ENCODE measurements at places on chromosomes 5 and 9. TPM values are rescaled to one million over a fixed set of nuclear protein-coding genes. Genes with fewer than 3 reads are reported as not detected.

FOXD4L3 gene
- not detected for total RNA-seq

IL17B gene
- not detected for total RNA-seq

GRCh38 chr5:181566-181965 is 9.7 kb upstream of the LRRC14B start:
- no peak for DNase-seq

ACTBL2 gene
- total RNA-seq, result not detected

FAM219A gene
- total RNA-seq, result 28.8 TPM

LHX6 gene
- total RNA-seq, result 9.4 TPM

DNA sequence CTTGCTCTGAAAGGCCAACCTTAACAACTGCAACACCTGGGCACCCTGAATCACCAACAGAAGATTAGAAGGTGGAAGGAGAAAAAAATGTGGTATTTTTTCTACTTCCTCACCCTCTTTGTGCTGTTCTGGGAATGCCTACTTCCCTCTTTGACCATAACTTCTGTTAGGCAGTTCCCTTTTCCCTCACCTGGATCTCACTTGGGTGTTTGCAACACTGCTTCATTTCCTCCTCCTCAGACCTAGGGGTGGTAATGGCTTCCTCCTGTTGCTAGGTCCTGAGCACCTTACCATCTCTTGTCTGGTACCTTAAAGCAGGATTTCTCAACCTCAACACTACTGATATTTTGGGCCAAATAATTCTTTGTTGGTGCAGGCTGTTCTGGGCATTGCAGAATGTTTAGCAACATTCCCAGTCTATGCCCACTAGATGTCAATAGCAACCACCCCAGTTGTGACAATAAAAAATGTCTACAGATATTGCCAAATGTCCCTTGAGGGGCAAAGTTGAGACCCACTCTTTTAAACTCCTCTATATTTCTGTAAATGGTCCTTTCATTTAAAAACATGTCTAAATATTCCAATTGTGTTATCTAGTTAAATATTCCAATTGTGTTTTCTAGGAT is 300.0 kb upstream of the VLDLR start:
- no peak for DNase-seq

- DNase-seq, result no peak
These were observed 33.1 kb downstream of the CRB2 start for GRCh38 chr9:123389070-123389469.

- DNase-seq, result no peak
These were observed at the start of gene NEUROG1 for GRCh38 chr5:135535820-135536801. TSS of gene NEUROG1 (minus strand) at chr5:135535964. CDS start at chr5:135535690, 274 bp downstream.

AFAP1L1 gene
- total RNA-seq, result 47.8 TPM

DNA sequence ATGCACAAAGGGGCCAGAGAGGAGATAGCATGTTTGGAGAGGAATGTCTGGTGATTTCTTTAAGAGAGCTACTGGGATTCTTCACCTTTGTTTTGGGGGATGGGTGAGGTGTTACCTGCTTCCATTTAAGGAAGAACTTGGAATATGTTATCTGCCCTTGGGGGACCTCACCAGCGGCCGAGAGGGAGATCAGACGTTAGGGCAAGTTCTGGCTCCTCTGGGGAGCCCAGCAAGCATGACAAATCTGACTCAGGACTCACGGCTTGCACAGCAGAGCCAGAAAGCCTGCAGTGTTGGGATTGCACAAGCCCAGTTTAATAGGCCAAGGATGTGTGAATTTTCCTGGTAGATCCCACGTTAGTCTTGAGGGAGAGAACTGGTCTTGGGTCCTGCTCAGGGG is 40.3 kb downstream of the SLC28A3 start:
- DNase-seq, result no peak

- DNase-seq, result no peak
These were observed 2.0 kb downstream of the ATP6V0E1 start for GRCh38 chr5:172985596-172985995.

DNA sequence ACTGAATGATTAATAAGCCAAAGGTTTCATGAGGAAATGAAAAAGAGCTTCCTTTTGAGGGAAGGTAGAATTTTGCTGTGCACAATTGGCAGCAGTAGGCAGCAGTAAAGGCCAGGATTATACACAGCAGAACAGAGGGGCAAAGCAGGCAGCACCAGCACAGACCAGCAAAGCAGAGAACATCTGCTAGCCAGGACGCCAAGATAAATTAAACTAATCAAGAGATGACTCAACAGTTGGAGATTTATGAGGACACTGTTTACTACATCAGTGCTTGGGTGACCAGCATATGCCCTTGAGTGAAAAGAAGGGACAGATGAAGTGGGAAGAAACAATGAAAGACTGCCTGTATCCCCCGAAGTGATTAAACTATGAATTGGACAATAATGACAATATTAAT is 871.4 kb upstream of the CDH10 start:
- no peak for DNase-seq

GRCh38 chr5:152514827-152515397 is 109.8 kb upstream of the NMUR2 start:
- DNase-seq, result no peak

DNA sequence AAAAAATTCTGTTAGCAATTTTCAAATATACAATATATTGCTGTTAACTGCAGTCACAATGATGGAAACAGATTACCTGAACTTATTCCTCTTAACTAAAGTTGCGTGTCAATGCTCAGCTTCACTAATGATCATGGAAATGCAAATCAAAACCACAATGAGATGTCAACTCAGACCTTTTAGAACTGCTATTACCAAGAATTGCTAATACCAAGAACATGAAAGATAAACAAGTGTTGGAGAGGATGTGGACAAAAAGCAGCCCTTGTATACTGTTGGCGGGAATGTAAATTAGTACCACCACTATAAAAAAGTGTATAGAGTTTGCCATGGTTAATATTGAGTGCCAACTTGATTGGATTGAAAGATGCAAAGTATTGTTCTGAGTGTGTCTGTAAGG is 1409.7 kb upstream of the CDH18 start:
- no peak for DNase-seq

GRCh38 chr5:33806738-33807442 is 84.9 kb downstream of the ADAMTS12 start:
- no peak for DNase-seq

CCDC192 gene
- total RNA-seq, result not detected

DNA sequence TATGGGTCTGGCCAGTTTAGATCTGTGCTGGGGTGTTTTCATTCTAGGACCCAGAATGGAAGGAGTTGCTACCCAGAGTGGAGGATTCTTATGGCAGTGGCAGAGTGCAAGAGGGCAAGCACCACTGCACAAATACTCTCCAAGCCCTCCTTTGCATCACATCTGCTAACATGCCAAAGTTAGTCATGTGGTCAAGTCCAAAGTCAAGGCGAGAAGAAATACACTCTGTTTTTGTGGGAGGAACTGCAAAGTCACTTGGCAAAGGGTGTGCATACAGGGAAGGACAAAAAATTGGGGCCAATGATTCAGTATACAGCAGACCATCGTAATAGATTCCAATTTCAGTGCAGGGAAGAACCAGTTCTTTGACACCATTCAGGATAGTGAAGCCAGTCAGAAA is 43.9 kb upstream of the HMGCS1 start:
- no peak for DNase-seq

DNA sequence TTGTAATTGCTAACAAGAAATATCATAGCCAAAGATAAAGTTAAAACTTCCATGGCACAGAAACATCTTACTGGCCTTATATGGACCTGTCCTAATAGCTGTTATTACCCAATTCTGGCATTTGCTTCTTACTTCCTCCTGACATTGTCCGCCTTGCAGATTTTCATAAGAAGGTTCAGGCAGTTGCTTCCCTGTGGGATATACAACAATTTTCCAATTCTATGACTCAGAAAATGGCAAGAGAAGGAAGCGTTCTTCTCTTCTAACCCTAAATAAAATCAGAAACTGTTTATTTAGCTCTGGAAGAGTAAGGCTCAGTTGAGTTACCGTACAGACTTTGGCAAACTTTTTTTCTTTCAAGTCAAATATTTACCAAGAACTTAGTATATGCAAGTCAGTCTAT is 1.7 kb downstream of the PRKAA1 start:
- no peak for DNase-seq

VCP gene
- 365 TPM for total RNA-seq

DNA sequence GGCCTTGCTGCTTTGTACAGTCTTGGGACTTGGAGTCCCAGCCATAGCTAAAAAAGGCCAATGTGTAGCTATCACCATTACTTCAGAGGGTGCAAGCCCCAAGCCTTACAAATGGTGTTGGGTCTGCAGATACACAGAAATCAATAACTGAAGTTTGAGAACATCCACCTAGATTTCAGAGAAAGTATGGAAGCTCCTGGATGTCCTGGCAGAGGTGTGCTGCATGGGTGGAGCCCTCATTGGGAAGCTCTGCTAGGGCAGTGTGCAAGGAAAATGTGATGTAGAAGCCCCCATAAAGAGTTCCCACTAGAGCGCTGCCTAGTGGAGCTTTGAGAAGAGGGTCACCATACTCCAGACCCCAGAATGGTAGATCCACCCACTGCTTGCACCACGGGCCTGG is 626.7 kb upstream of the COX7C start:
- no peak for DNase-seq

- DNase-seq, result no peak
These were observed 103.3 kb upstream of the CNTLN start for GRCh38 chr9:17031546-17031945.

GRCh38 chr5:172801179-172801671 is 30.2 kb upstream of the DUSP1 start:
- no peak for DNase-seq

GRCh38 chr5:132243366-132243977 is 14.0 kb upstream of the PDLIM4 start:
- DNase-seq, result no peak

DNA sequence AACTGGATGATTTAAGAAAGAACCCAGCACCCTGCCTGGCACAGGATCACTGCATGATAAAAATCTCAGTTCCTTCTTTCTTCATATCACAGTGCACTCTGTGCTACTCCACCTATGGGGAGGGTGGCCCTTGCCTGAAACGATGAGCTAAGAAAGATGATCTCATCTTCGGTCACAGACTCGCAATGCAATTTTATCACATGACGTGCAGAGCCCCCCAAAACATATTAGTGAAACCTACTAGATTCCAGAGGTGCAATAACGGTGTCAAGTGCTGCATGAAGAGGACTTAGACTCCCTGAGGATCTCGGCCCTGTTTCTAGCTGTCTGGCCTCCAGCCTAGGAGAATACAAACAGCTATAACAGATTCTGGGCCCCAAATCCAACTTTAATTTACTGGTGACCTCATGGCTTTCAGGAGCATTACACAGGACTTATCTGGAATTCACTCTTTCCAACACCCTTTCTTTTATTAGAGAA is 104.0 kb downstream of the EBF1 start:
- no peak for DNase-seq

All from heart right ventricle (tissue), 16 donors.